ENCODE measurements at places on chromosomes 3 and 15.

DNA sequence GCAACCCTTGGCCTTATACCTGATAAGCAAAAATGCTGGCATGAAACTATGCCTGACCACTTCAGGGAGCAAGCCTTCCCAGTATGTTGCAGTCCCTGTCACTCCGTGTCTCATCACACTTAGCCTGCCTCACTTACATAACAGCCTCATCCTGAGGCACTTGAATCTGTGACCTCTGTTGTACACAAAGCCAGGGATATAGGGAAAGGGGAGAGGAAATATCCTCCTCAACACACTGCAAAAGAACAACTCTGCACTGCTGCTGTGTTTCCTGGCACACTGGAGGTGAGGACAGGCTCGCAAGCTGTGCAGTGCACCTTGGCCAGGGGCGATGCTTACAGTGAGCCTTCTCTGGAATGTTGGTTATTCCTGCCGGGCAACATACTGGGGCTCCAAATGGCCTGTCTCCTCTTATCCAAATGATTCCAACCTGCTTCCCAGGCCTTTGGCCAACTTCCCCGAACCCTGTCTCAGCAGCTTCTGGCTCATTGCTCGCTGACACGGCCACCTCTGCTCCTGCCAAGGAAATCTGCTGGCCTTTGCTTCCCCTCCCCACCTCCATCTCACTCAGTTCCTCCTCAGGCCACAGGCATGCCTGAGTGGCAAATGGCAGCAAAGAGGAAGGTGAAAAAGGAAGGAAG is 109.2 kb downstream of the CD47 start:
- DNase-seq = no peak

GRCh38 chr3:16447135-16447534 is 66.4 kb downstream of the RFTN1 start:
- DNase-seq = no peak

DNA sequence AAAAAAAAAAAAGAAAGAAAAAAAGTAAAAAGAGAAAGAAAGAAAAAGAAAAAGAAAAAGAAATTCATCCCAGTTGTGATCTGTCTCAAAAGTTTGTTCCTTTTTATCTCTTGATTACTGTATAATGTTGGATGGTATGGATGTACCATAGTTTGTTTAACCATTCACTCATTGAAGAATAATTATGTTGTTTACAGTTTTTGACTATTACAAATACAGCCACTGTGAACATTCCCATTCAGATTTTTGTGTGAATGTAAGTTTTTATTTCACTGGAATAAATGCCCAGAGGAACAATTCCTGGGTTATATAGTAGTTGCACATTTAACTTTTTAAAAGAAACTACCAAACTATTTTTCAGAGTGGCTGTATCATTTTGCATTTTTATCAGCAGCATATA is 10.3 kb upstream of the CCR8 start:
- no peak for DNase-seq

GRCh38 chr3:71226565-71227269 is 356.8 kb downstream of the FOXP1 start:
- DNase-seq = no peak

GRCh38 chr3:151034303-151034702 is 51.2 kb upstream of the MED12L start:
- DNase-seq = no peak

GRCh38 chr3:117518364-117518763 is 808.8 kb downstream of the TUSC7 start:
- no peak for DNase-seq

DNA sequence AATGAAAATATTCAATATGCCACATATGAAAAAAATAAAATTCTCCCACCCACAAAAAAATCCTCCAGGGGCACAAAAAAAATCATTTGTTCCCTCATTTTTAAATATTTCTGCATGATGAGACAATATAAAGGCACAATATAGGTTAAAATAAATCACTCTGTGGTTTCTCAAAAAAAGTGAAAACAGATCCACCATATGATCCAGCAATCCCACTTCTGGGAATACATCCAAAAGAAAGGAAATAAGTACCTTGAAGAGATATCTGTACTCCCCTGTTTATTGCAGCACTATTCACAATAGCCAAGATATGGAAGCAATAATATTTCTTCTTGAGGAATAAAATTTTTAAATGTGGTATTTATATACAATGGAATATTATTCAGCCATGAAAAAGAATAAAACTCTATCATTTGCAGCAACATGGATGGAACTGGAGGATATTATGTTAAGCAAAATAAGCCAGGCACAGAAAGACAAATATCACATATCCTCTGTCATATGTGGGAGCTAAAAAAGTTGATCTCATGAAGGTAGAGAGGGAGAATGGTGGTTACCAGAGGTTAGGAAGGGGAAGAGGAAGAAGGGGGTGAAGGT is 1.5 kb downstream of the ATP8B4 start:
- no peak for DNase-seq

DNA sequence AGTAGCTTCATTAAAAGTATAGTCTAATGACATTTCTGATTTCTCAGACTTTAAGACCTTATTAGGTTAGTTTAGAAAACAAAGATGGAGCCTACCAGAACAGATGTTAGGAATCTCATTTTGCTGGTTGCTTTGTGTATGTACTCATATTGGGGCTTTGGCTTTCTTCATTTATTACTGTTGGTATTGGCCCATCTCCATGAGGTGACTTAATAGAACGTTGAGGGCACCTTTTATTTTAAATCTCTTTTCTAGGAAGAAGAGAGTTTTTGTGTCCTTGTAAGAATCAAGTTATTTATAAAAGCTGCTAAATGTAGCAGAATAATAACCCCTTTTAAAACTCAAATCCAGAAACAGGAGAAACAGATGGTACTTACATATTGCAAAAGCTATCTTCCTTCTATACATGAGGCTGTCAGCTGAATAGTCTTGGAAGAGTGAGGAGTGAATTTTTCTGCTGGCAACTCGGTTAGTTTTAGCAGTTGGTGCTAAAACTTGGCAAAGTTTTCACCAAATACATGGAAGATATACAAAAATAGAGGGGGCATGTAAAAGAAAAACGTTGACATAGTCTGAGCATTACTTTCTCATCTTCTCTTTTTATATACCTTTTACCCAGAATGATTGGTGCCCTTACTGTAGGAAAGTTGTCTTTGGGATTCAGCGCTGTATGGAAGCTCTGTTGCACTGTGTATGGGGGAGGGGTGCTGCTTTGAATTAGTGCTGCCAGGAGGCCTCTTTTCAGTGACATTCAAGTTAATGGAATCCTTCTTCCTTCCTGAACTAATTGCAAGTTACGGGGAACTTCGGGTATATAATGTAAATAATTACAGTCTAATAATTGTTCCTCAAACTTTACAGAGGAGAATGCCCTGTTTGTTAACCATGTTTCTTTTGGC is 35.8 kb downstream of the CTNNB1 start:
- DNase-seq = no peak

GRCh38 chr3:161556533-161556932 is 59.9 kb downstream of the OTOL1 start:
- no peak for DNase-seq

- no peak for DNase-seq
These were observed 49.2 kb downstream of the CTXND1 start for GRCh38 chr15:80202641-80203360.

DNA sequence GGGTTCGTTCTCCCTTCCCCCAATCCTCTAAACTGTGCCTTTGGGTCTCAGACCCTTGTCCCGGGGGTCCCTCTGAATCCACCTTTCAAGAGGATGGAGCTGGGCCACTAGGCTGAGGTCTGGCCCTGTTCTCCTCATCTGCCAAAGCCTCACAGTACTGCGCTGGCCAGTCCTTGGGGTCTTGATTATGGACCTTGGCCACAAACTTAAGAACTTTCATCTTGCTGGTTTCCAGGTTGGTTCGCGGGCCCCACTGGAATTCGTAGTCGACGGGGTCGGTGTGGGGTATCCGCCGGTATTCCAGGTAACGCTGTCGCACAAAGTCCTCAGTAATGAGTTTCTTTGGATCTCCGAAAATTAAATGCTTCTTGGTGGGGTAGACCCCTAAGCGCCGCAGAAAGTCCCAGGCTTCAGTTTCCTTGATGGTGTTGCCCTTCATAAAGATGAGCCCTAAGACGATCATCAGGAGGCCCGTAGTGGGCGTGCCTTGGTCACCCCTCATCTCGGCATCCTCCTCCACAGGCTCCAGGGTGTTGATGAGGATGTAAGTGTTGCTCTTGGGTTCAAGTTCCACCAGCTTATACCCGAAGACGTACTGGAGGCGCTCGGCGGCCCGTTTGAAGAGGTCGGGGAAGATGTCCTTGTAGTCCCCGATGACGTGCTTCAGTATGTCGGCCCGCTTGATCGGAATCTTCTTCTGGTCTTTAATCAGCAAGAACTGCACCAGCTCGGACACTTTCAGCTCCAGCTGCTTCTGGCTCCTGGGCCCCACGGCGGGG is 727 bp downstream of the NSMCE3 start:
- peak; percentile 30 for DNase-seq

DNA sequence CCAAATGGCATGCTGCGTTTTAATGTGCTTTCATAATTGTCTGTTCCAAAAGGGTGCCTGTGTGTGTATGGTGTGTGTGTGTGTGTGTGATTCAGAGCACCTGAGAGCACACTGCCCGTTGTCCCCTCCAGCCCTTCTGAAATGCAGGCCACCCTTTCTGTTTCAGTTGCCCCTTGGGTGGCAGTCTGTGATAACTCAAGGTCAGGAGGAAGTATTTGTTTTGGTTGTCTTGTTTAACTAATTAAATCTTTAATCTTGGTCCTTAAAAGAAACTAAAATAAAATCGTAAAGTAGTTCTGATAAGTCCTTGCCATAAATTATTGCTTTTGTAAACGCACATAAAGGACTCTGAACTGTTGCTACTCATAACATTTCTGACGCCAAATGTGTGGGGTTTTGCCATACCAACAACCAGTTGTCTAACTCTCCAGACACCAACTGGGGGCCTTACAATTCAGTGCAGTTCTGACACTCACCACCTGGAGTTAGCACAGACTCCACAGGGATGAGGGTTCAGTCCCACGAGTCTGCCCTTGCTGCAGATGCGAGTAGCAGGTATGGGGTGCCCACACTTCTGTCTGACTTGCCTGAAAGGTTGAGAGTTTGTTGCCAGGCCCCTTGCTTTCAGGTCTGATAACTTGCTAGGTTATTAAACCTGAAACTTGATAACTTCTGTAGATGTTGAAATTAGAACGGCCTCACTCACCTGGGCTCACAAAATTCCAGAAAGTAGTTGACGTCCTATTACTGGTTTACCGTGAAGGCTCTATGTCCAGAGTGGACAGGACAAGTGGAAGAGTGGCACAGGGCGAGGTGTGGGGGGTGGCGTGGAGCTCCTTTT is 157.3 kb downstream of the IGF1R start:
- DNase-seq = no peak

DNA sequence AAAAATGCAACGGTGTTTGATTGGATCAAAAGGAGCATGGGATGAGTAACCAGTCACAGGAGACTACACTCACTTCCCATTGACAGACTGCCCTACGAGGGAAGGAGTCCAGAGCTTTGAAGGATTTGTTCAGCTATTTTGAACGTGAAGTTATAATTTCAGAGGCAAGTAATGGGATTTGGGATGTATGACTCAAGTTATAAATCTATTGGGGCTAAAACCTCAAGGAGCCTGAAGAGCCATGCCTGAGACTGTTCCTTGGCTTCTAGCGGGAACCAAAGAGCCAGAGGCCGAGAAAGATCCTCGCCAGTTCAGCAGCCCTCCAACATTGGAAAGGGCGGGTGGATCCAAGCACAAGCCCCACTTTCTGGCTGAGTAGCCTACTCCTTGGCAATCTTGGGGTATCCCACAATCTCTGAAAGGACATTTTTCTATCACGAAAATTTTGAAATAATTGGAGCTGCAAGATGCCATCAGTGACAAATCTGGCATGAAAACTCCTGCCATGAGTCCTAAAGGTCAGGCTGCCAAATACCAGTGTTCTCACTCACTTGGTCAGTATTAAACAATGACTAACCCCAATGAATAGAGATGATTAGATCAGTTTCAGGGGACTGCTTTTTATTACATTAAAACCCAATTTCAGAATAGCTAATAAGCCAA is 48.6 kb upstream of the SLCO2A1 start:
- no peak for DNase-seq

GRCh38 chr3:45858809-45859543 is 17.1 kb upstream of the LZTFL1 start:
- DNase-seq = no peak

DNA sequence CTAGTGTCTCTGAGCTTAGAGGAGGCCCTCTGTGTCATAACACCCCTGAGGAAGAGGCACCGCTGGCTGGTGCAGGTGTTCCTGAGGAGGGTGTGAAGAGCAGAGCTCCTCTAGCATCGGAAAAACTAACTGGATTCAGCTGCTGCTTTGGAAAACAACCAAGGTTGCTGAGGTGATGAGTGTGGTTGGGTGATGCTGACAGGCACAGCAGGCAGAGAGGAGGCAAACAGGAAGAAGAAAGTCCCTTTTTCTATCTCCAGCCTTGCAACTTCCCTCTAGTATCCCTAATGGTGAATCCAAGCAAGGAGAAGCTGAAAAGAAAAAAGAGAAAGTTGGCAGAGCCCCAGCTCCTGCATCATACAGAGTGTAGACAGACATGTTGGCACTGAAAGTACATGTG is 3.8 kb upstream of the OR4F15 start:
- DNase-seq = no peak

- no peak for DNase-seq
These were observed 13.5 kb upstream of the ACSBG1 start for GRCh38 chr15:78247911-78248310.
